ENCODE measurements at places on chromosomes 1 and 21.

GRCh38 chr1:54809496-54810074, 8.5 kb upstream of the TTC22 start:
- peaks cover 10% of the 10 kb centered on the region for H3K4me1 ChIP-seq
- peak; percentile 14 for DNase-seq
- no peaks in the 10 kb centered on the region for H3K27me3 ChIP-seq

DNA sequence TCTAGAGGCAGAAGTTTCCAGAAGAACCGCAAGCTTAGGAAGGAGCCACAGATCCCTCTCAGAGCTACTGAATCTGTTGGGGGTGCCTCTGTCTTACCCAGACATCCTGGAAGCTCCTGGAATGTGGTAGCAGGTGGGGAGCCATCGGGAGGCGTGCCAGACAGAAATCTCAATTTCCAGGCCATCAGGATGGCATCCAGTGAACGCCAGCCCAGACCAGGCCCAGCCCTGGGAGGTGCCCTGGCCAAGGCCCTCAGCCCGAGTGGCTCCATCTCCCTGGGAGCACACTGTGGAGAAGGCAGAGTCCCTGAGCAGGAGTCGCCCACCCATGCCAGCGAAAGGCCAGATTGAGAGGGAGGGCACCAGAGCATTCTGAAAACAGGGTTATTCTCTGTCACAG, 2.5 kb downstream of the ABCA4 start:
- no peaks in the 10 kb centered on the region for H3K36me3 ChIP-seq
- H3K4me3 ChIP-seq, result no peak overlapping the region
- H3K27ac ChIP-seq, result no peak overlapping the region
- no peak for DNase-seq
- peaks cover 22% of the 10 kb centered on the region for H3K4me1 ChIP-seq
- H3K27me3 ChIP-seq, result peaks cover 19% of the 10 kb centered on the region

DNA sequence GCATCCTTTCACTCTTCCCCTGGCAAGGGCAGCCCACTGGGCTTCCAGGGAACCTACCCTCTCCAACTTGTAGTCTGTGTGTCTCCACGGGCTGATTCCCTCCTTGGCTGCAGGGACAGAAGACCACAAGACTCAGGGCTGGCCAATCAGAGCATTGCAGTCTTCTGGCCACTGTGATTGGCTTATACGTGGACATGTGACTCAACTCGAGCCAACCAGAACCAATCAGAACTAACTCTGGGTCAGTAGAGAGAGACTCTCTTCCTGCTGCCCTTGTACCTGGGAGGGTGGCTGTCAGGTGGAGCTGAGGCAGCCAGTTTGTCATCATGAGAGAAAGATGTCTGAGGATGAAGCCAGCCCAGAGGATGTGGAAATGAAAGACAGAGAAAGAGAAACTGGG, 64.0 kb downstream of the DHRS3 start:
- DNase-seq, result no peak
- no peaks in the 10 kb centered on the region for H3K4me1 ChIP-seq
- no peaks in the 10 kb centered on the region for H3K36me3 ChIP-seq
- no peak overlapping the region for H3K4me3 ChIP-seq
- no peak overlapping the region for H3K27ac ChIP-seq
- H3K27me3 ChIP-seq, result no peaks in the 10 kb centered on the region

GRCh38 chr21:37829447-37829846, 86.8 kb downstream of the KCNJ6 start:
- H3K27me3 ChIP-seq, result no peaks in the 10 kb centered on the region
- no peak overlapping the region for H3K4me3 ChIP-seq
- no peaks in the 10 kb centered on the region for H3K4me1 ChIP-seq
- no peak overlapping the region for H3K27ac ChIP-seq
- H3K36me3 ChIP-seq, result no peaks in the 10 kb centered on the region

GRCh38 chr21:19767546-19767945, 1230.7 kb upstream of the NCAM2 start:
- no peak for DNase-seq
- H3K27ac ChIP-seq, result no peak overlapping the region
- no peaks in the 10 kb centered on the region for H3K4me1 ChIP-seq

GRCh38 chr1:169105087-169105433, 1.4 kb upstream of the ATP1B1 start:
- peak overlapping the region; percentile 93 for H3K4me3 ChIP-seq
- DNase-seq, result no peak
- no peaks in the 10 kb centered on the region for H3K36me3 ChIP-seq
- H3K4me1 ChIP-seq, result peaks cover 23% of the 10 kb centered on the region

- DNase-seq, result no peak
- peaks cover 10% of the 10 kb centered on the region for H3K4me1 ChIP-seq
- no peaks in the 10 kb centered on the region for H3K27me3 ChIP-seq
- no peak overlapping the region for H3K4me3 ChIP-seq
- no peaks in the 10 kb centered on the region for H3K36me3 ChIP-seq
- no peak overlapping the region for H3K27ac ChIP-seq
Observed at GRCh38 chr21:37673801-37674575, 242.3 kb downstream of the KCNJ6 start.

GRCh38 chr1:191255354-191256054, 777.8 kb upstream of the BRINP3 start:
- no peak for DNase-seq
- H3K27me3 ChIP-seq, result no peaks in the 10 kb centered on the region
- H3K36me3 ChIP-seq, result no peaks in the 10 kb centered on the region
- no peaks in the 10 kb centered on the region for H3K4me1 ChIP-seq
- H3K27ac ChIP-seq, result no peak overlapping the region

GRCh38 chr1:84086189-84086588, 57.9 kb upstream of the PRKACB start:
- no peak overlapping the region for H3K27ac ChIP-seq
- H3K4me3 ChIP-seq, result no peak overlapping the region
- H3K4me1 ChIP-seq, result no peaks in the 10 kb centered on the region
- no peak for DNase-seq
- H3K36me3 ChIP-seq, result no peaks in the 10 kb centered on the region
- H3K27me3 ChIP-seq, result peaks cover 1% of the 10 kb centered on the region

DNA sequence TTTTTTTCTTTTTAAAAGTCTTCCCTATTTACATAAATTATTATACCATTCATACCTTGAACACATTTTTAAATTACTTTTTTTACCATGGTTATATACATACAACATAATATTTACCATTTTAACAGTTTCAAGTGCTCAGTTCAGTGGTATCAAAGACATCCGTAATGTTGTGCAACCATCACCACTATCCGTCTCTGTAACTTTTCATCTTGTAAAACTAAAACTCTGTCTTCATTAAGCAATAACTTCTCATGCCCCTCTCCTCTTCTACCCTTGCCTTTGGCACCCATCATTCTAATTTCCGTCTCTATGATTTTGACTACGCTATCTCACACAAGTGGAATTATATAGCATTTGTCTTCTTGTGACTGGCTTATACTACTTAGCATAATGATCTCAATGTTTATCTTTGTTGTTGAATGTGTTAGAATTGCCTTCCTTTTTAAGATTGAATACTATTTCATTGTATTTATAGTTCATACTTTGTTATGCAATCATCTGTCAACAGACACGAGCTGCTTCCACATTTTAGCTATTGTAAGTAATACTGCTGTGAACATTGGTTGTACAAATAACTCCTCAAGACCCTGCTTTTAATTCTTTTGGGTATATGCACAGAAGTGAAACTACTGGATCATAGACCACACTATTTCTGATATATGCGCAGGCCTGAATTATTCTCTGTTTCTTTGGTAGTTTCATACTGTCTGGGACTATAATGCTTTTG, 689.5 kb upstream of the NCAM2 start:
- no peak overlapping the region for H3K27ac ChIP-seq
- H3K4me3 ChIP-seq, result no peak overlapping the region
- H3K27me3 ChIP-seq, result no peaks in the 10 kb centered on the region
- no peaks in the 10 kb centered on the region for H3K36me3 ChIP-seq

GRCh38 chr1:101147381-101147780, 89.4 kb upstream of the S1PR1 start:
- DNase-seq, result no peak
- H3K4me3 ChIP-seq, result no peak overlapping the region
- no peaks in the 10 kb centered on the region for H3K27me3 ChIP-seq
- no peaks in the 10 kb centered on the region for H3K36me3 ChIP-seq

DNA sequence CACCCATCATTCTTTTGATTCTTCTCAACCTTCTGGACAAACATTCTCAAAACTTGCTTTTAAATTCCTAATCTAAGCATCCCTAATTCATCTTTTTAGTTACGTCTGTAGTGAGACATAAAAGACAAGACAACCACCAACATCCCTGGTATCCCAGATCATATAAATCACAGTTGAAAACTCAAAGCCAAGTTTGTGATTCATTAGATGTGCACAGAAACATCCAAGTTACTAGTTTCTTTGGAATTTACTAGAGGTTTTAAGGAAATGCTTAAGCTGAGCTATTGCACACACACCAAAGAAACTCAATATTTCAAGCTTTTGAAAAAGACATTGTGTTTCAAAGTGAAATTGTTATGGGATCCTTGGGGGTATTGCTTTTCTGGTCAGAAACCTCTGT, 47.6 kb downstream of the ATP6V1G3 start:
- no peaks in the 10 kb centered on the region for H3K4me1 ChIP-seq
- no peak for DNase-seq
- no peak overlapping the region for H3K4me3 ChIP-seq
- H3K27me3 ChIP-seq, result no peaks in the 10 kb centered on the region
- no peak overlapping the region for H3K27ac ChIP-seq

DNA sequence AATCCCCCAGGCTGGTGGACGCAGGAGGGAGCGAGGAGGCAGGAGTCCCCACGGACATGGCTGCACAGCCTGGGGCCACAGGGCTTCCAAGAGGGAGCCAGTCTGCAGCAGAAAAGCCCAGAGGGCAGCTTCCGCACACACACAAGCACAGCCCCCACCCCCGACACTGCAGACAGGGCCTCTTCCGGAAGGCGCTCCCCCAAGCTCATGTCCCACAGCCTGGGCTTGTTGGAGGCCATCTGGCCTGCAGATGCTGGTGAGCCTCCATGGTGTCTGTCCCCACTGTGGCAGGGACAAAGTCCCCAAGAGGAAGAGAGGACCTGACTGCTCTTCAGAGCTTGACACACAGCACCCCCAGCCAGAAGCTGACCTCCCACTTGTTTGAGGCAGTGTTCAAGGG, 13.4 kb upstream of the KIAA1614 start:
- H3K27me3 ChIP-seq, result no peaks in the 10 kb centered on the region
- peaks cover 8% of the 10 kb centered on the region for H3K4me1 ChIP-seq
- H3K36me3 ChIP-seq, result no peaks in the 10 kb centered on the region
- DNase-seq, result peak; percentile 39
- H3K4me3 ChIP-seq, result no peak overlapping the region
- H3K27ac ChIP-seq, result no peak overlapping the region

DNA sequence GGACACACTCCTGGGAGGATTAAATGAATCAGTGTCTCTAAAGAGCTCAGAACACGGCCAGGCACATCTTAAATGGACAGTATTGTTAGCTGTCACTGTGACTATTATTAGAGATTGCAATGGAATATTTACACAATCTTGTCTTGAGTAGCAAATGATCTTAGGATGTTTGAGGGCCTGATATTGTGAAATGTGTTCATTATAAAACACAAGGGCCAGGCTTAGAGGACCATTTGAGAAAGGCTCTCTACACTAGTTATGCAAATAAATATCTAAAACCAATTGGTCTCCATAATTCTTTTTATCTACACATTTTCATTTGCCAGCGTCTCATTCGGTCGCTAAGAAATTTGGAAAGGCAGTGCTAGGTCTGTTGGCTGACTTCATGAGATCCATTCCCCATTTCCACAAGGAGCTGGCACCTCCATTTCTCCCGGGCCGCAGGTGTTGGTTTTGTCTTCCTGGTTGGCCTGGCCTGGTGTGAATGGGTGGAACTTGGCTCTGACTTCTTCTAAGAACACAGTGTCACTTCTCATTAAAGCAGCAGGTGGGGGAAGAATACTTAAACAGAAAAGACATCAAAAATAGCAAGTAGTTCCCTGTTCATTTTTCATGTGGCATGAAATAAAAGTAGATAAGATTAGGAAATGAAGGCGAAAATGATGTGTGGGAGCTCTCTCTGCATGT, 56.0 kb upstream of the PLXNA2 start:
- H3K4me1 ChIP-seq, result peaks cover 3% of the 10 kb centered on the region
- H3K27me3 ChIP-seq, result no peaks in the 10 kb centered on the region
- H3K36me3 ChIP-seq, result no peaks in the 10 kb centered on the region
- no peak for DNase-seq
- no peak overlapping the region for H3K27ac ChIP-seq
- H3K4me3 ChIP-seq, result no peak overlapping the region

GRCh38 chr1:63463248-63463647, 59.8 kb downstream of the ITGB3BP start:
- no peaks in the 10 kb centered on the region for H3K36me3 ChIP-seq
- H3K4me1 ChIP-seq, result no peaks in the 10 kb centered on the region
- H3K27me3 ChIP-seq, result no peaks in the 10 kb centered on the region
- DNase-seq, result no peak
- no peak overlapping the region for H3K4me3 ChIP-seq

- no peak overlapping the region for H3K27ac ChIP-seq
- H3K27me3 ChIP-seq, result no peaks in the 10 kb centered on the region
- H3K4me3 ChIP-seq, result no peak overlapping the region
- no peaks in the 10 kb centered on the region for H3K36me3 ChIP-seq
- peak; percentile 27 for DNase-seq
Observed at GRCh38 chr1:243970077-243970476, 81.0 kb upstream of the ZBTB18 start.

- no peaks in the 10 kb centered on the region for H3K4me1 ChIP-seq
- H3K36me3 ChIP-seq, result no peaks in the 10 kb centered on the region
- DNase-seq, result no peak
- H3K27ac ChIP-seq, result no peak overlapping the region
- no peak overlapping the region for H3K4me3 ChIP-seq
Observed at GRCh38 chr21:29313662-29314408, 15.1 kb downstream of the BACH1 start.

DNA sequence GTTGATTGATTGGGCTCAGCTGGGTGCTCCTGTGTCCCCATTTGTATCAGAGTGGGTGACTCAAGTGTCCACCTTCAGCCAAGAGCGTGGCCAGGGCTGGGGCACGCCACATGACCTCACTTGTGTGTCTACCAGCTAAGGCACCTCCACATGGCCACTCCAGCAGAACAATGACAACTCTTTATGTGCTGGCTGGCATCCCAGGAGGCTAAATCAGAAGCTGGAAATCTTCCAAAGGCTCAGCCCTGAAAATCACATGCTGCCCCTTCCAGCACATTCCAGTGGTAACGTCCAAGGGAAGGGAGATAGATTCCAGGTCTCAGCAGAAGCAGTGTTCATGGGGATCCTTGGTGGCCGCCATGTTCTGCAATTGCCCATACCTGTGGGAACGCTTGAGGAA, 585.5 kb downstream of the AJAP1 start:
- no peaks in the 10 kb centered on the region for H3K27me3 ChIP-seq
- no peak for DNase-seq
